Caudate nucleus (tissue), 63 donors: ENCODE measurements at places on chromosomes 12 and 14.

DNA sequence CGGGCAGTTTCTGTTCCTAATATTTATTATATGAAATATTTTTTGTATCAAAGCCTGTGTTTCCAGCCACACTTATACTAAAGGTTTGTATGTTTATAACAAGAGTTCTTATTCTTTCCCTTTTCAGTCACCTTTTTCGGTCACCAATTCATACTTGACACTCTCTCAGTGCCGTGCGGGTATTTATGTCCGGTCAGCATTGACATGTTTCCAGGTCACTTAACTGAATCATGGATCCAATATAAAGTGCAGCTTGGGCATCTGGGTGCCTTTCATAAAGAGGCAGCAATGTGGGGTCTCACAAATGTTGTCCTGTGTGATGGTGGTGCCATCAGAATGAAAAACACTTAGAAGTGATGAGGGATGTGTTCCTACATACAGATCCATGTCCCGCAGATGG lies 141.3 kb downstream of the ERC1 start:
- DNase-seq: no peak

DNA sequence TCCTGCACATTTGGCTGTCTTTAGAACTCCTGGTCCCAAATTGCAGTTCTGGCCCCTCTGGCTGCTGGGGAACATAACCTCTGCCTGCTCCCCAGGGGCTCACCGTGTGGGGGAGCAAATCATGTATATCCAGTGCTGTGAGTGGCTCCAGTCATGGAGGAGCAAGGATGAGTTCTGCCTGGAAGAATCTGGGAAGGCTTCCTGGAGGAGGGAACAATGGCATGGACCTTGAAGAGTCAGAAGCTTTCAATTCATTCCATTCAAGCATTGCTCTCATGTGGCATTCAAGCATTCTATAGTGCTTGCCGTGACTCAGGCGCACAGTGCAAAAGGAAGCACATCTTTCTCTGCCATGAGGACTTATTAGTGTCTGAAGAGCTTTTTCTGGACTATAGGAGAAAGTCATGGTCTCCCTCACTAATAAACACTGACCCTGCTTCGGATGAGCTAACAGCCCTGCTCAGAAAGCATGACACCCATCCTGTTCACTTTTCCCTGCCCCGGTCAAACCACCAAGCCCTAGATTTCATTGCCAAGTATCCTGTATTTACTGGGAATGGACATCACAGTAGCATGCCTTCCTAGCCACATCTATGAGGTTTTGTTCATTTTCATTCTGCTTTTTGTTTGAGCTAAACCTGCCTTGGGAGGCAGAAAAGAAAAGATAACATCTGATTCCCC lies 3.5 kb downstream of the IFI27 start:
- no peak for DNase-seq

DNA sequence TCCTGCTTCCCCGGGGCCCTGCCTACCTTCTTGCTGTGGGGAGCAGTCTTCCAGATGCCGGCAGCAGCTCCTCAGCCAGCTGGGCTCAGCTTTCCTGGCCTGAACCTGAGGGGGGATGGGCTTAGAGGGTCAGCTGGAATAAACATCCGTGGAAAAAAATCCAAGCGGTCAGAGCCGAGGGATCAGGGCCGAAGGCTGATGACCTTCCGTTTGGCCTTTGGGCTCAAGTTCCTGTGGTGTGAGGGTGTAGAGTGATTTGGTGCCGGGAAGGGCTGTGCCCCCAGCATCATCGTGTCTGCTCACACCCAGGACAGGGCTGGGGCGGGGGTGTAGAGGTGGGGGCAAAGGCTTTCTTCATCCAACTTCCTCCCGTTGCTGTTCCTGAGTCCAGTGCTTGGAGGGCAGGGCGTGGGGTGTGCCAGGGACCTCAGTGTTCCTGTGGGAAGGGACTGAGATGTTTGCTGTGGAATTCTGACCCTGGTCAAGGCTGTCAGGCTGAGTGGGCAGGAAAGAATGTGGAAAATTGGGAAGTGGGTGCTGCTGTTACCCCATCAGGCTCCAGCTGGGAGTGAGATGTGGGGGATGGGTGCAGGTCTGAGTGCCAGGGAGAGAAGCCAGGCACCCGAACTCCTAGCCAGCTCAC lies 2.6 kb downstream of the SMIM41 start:
- DNase-seq: no peak

DNA sequence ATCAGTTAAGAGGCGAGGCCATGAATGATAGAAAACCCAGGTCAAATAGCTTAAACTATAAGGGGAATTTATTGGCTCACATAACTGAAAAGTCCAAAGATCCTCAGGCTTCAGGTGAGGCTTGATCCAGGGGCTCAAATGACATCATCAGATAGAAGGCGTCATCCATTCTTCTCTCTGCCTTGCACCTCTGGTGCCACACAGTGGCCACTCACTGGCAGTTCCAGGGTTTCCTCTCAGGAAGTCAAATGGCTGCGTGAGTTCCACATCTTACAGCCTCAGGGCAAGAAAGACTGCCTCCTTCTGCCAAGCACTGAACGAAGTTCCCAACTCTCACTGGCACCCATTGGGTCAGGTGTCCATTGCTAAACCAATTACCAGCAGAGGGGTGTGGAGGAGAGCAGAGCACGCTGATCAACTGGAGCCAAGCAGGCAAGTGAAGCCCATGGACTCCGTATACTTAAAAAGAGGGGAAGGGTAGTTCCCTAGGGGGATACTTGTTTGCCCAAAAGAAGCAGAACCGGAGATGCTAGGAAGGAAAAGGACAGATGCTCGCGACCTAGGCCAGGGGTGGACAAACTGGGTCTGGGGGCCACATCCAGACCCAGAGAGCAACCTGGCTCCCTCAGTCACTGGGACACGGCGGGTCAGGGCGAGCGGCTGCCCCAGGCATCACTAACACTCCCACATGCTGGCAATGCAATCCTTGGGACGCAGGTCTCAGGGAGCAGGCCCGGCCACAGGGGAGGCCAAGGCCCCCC lies 69.3 kb downstream of the SERPINA3 start:
- DNase-seq: no peak

DNA sequence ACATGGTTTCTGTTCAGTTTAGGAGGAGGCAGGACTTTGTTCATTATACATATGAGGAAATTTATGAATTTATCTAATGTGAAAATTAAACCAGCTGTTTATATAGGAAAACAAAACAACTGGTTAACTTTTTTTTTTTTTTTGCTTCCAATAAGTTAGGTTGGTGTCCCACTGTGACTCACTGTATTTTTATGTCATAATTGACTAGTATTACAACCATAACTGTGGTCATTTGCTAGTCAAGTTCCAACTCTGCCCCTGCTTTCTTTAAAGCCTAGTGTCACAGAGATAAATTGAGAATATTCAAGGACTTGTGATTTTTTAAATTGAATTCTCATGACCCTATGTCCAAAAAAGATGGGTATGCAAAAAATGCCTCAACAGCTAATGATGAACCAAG lies 227.7 kb downstream of the BCAT1 start:
- no peak for DNase-seq
